K562 (cell line): ENCODE measurements at places on chromosomes 6 and 20.

GRCh38 chr6:21202521-21202920, 391.0 kb upstream of the SOX4 start:
- no peak for DNase-seq

- no peak for DNase-seq
Measured at GRCh38 chr6:22147921-22148776, 148.7 kb downstream of the PRL start.

- DNase-seq = no peak
Measured at GRCh38 chr6:85364344-85364743, 85.5 kb upstream of the NT5E start.

- no peak for DNase-seq
Measured at GRCh38 chr6:153210083-153210482, 79.0 kb upstream of the RGS17 start.

DNA sequence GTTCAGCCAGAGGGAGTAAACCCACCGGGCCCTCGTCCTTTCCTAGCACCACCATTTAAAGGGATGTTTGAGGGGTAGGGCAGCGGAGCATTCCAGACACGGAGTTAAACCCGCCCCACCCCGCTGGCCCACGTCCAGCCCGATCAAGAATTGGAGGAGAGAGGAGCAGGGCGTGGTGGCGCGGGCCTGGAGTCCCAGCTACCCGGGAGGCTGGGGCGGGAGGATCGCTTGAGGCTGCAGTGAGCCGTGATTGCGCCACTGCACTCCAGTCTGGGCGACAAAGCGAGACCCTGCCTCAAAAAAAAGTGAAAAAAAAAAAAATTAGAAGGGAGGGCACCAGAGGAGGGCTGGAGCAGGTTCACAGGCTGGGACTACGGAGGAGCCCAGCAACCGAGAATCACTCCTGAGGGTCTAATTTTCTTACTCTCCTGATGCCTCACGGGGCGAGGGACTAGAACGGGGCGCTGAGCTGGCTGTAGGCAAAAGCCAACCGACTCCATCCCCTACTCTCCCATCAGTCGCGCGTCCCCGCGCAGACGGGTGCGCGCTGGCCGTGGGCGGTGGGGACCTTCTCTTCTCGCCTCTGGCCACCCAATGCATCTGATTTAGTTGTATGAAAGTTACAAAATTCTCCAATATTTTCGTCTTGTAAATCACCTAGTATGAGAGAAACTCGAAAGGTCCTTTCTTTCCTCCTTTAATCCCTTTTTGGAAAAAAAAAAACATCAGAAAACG, 6.1 kb upstream of the HSPA1B start:
- DNase-seq = peak; percentile 70

- DNase-seq = peak; percentile 45
Measured at GRCh38 chr6:32692019-32692418, 25.6 kb upstream of the HLA-DQB1 start.

DNA sequence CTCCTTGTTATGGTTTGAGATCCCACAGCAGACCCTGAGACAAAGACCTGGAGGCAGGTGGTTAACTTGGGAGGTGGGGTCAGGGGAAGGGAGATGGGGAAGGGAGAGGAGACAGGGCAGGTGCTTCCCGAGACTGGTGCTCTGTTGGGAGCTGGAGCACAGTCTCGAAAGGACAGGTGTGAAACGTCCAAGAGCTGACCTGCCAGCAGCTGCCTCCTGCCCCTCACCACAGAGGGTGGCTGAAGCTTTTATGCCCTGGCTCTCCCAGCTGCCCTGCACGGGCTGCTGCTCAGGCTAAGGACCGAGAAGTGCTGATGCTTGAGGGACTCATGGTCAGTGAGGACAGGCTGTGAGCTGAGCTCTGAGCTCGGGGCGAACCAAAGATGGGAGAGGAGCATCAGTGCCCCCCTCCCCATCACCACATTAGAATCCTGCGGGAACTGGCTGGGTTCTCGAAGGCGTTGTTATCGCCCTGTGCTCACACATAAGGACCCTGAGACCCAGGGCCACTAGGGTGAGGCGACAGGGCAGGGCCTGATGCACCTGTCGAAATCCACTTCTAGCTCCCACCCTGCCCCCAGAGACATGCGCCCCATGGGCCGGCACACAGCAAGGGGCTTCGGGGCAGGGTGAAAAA, 25.3 kb upstream of the CD93 start:
- no peak for DNase-seq

GRCh38 chr6:80145921-80146320, 39.5 kb downstream of the BCKDHB start:
- no peak for DNase-seq

DNA sequence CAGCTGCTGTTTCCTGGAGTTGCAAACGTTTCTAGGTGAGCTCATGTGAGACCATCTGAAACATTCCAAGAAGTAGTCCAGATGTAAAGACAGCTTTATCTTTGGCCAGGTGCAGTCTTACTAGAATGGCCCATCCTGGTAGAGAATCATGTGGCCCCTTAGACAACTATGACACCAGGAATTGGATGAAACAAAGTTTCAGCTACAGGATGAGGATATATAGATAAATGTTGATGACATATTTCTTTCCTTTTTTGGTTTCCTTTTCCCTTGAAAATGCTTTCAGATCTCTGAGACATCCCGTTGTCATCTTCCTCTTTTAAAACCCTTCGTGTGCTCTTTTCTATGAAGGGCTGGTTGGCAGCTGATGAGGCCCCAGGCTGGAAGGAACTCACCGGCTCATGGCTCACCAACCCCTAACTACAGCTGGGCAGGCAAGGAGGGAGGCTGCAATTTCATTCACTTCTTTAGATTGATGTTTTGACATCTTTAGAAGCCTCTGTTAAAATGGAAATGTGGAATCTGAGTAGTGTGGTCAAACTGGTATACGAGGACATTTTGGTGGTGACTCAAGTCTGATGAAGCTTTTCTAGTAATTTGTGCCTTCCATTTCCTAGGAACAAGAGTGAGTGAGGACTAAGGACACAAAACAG, 167.9 kb upstream of the TNFAIP3 start:
- no peak for DNase-seq

DNA sequence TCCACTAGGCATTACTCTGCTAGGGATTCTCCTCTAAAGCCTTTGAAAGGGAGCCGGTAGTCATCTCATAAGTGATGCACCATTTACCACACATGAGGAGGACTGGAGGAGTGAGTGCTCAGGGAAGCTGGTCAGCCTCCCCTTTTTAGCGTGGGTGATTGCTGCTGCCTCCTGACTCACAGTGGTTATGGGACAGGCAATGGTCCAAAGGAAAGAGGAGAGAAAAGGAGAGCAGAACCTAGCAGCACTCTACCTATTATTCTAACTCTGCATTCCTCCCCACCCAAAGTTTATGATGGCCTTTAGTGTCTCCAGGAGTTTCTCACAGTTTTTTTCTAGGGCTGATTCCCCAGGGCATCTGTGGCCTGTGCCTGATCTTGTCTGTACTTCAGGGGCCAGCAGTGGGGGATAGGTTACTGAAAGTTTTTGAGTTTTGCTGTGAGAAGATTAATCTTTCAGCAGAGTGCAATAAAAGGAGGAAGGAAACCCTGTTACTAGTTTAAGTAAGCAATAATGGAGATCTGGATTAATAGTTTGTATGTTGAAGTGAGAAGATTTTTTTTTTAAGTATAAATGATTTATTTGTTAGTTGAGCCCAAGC, 36.4 kb upstream of the GCLC start:
- no peak for DNase-seq

GRCh38 chr6:153602401-153602800, 436.6 kb upstream of the OPRM1 start:
- DNase-seq = no peak

GRCh38 chr6:139654888-139655782, 280.7 kb upstream of the CITED2 start:
- DNase-seq = no peak

- no peak for DNase-seq
Measured at GRCh38 chr6:26028212-26028745, 59.0 kb upstream of the HFE start.

DNA sequence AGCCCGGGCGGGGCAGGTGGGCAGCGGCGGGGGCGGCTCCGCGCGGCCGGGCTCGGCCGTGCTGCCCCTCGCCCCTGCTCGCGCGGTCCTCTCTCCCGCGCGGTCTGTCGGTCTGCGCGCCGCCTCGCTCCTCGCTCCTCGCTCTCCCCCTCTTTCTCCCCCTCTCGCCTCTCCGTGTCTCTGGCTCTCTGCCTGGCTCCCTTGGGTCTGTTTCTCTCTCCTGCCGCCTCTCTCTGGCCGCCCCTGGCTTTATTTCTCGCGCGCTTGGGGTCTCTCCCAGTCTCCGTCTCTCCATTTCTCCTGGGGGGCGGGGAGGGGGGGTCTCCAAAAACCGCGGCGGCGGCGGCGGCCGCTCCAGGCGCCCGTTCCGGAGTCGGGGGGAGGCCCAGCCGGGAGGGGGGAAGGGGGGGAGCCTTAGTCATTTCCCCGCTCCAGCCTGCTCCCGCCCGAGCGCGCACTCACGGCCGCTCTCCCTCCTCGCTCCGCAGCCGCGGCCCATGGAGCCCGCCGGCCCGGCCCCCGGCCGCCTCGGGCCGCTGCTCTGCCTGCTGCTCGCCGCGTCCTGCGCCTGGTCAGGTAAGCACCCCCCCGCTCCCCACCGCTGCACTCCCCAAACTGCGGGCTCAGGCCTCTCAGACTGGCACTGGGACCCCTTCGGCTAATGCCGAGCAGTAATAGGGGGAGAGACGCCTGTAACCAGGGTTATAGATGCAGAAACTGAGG, at the start of gene SIRPA:
TSS of gene SIRPA (plus strand) at position 457 of the 723 bp plus-strand sequence. CDS start at position 498, 41 bp downstream.
- DNase-seq = peak; percentile 32

DNA sequence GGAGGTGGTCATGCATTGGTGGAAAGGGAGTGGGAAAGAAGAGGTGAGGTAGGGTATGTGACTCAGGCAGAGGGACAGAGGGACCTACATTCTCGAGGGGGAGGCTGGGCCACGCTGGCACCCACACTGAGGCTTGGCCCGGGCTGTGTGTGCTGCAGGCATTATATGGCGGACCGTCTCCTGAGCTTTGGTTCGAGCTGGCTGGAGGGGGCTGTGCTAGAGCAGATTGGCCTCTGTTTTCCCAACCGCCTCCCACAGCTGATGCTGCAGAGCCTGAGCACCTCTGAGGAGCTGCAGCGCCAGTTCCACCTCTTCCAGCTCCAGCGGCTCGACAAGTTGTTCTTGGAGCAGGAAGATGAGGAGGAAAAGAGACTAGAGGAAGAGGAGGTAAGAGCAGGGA, 23.4 kb downstream of the DNPH1 start:
- no peak for DNase-seq

DNA sequence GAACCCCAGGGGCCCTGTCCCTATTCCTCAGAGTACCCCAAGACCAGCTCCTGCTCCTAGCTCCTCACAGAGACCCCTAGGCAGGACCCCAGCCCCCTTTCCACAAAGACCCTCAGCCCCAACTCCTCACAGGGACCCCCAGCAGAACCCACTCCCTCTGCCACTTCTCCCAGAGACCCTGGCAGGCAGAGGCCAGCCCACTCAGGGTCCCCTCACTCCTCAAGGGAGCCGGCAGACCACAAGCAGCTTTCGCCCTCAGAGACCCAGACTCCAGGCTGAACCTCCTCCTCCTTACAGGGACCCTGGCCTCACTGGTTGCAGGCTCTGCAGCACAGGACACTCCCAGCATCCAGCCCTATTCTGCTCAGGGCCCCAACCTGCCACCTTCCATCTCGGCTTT, 575 bp downstream of the SLC44A4 start:
- DNase-seq = no peak

DNA sequence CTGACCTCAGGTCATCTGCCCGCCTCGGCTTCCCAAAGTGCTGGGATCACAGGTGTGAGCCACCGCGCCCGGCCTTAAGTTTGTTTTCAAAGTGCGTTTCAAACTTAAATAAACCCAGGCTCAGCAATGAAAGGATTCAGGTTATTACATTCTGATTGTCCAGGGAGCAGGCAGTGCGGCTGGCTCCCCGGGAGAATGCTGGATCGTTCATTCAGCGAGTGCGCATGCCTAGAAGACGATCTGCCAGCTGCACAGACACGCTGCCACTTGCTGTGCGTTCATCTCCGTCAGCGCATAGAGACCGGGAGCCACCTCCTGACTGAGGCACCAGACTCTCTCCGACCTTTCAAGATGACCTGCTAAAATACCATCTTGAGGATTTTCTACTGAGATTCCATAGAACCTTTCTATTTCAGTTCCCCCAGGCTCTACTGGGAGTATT, 163.9 kb upstream of the ZNF217 start:
- no peak for DNase-seq

- DNase-seq = no peak
Measured at GRCh38 chr6:52371656-52372191, 9.8 kb downstream of the PAQR8 start.

GRCh38 chr20:32562495-32562911, 22.6 kb downstream of the NOL4L start:
- no peak for DNase-seq

GRCh38 chr6:107730106-107730505, 94.0 kb downstream of the SCML4 start:
- DNase-seq = no peak

- no peak for DNase-seq
Measured at GRCh38 chr20:46951840-46952497, 57.3 kb downstream of the EYA2 start.

DNA sequence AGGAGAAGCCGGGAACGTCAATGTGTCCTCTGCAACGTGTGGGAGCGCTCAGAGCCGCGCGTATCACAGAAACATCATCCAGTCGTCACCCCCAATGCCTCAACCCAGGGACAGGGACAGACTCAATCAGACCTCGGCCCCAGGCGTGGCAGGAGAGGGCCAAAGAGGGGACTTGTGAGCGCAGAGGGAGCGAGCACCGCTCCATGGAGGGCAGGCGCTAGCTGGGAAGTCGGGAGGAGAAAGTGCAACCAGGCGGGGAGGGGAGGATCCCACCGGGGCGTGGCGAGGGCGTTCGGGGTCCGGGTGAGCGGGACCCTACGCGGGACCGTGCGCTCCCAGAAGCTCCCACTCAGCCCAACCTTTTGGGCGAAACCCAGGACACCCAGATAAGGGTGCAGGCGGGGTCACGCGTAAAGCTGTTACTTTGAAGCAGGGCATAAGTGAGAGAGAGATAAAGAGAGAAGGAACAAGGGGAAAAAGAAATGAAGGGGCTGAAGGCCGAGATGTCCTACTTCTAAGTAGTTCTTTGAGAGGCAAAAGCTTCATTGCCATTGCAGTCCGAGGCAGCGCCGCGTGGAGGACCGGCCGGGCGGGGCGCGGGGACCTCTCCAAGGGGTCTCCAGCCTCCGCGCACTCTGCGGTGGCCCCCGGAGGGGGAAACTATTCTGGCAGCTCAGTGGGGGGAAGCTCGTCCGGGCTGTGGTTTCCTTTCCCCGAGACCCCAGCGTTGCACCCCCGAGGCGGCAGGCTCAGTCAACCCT, 862 bp upstream of the SOBP start:
- DNase-seq = peak; percentile 31

DNA sequence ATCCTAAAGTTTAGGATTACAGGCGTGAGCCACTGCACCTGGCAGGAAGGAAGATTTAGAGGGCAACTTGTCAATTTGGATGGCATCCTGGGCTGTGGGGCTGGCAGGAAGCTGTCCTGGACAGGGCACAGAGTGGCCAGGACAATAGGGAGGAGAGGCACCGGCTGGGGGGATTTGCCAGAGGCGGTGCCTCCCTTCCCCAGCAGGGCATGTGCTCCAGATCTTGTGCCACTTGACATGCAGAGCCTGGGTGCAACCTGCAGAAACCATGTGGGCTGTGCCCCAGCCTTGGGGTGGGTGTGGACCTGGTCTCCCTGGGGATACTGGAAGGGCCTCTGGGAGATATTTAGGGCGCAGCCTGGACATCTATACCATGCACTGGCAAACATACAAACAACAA, 58.6 kb upstream of the EEF1A1 start:
- DNase-seq = no peak
